MG63 (cell line): ENCODE measurements at places on chromosomes 12 and 14. TPM values are rescaled to one million over a fixed set of nuclear protein-coding genes. Genes with fewer than 3 reads are reported as not detected.

GRCh38 chr12:132272711-132273110 lies 56.7 kb downstream of the GALNT9 start:
- no peak for DNase-seq

GRCh38 chr12:70691018-70691672 lies 53.9 kb upstream of the PTPRB start:
- no peak for DNase-seq

DNA sequence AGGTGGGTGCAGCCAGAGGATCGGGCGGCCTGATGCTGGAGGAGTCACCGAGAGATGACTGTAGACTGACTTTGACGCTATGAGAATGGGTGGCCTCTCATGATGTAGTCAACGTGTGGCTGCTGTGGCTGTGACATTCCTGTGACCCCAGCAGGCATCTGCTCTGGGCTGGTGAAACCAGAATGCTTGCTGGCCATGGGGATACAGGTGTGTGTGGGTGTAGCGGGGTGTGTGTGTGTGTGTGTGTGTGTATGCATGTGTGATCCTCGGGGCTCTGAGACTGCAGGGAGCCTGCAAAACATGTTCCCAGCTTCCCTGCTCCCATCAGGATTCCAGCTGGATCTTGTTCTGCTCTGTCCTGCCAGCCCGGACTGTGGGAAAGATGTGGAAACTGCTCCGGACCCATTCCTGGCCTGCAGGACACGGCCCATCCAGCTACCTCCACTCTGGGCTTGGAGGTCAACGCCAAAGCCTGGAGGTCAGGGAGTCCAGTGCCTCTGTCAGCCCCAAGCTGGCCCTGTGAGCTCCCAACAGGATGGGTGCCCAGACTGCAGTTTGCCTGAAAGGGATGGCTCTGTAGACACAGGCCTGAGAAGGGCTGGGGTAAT lies 18.8 kb upstream of the HHIPL1 start:
- no peak for DNase-seq

GRCh38 chr12:30972035-30972434 lies 45.5 kb downstream of the TSPAN11 start:
- no peak for DNase-seq

PLCZ1 gene
- total RNA-seq, result not detected in 2 replicates
